ENCODE measurements at places on chromosomes 7 and 10.

DNA sequence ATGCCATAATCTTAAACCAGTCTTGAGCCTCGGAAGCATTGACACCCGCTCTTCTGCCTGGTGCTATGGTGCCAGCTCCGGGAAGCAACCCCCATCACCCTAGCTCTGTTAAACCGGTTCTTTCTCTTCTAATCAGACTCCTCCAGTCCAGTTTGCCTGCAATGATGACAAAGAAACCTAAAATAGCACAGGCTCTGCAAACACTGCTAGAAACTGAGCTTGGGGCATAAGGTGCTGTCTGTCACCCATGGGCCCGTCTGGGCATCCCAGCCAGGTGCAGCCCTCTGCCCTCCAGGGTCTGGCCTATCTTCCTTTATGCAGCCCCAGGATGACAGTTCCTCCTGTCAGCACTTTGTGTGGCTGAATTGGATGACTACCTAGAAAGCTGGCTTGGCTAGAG lies 14.2 kb upstream of the CAMK2G start:
- DNase-seq, result no peak

DNA sequence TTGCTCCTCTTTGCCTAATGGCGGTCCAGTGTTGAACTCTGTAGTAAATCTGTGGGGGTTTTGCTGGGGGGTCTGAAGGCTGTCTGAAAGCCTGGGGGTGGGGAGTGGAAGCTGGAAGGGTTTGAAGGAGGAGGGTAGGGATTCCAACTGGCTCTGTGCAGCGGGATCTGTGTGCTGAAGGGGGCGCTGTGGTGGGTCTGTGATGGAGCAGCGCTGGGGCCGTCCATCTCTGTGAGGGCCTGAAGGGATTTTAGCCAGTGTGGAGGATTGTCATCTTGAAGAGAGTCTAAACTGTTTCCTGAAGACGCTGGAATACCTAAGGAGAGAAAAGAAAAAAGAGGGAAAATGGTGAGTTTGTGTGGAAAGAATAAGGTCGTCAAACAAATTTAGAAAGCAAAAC lies 129.2 kb downstream of the STRA8 start:
- no peak for DNase-seq

DNA sequence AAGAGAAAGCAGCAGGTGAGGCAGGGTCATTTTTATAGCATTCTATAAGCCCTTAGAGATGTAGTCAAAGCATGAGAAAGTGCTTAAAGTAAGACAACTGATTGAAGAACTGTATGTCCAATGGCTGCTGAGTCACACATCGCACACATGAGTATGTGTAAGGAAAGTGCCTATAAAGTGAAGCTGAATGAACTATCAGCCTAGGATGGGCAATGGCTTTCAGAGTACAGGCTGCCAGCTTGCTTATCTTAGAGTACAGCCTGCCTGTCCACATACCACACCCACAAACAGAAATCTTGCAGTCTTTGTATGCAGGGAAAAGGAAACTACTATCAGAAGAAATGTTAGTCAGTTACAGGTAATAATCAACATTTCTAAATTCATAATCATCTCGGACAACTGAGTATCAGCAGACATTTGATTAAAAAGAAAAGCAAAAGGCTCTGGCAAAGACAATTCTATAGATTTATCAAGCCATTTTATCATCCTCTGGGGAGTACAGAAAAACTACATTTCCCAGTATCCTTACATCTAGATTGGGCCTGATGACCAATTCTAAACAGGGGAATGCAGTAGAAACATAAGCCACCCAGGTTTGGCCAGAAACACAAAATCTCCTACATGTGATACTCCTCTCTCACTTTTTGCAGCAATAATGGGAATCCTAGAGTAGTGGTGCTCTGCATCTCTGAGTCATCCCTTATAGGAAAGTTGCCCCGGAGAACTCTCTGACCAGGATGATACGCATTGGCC lies 16.2 kb upstream of the EPHB6 start:
- DNase-seq, result no peak

DNA sequence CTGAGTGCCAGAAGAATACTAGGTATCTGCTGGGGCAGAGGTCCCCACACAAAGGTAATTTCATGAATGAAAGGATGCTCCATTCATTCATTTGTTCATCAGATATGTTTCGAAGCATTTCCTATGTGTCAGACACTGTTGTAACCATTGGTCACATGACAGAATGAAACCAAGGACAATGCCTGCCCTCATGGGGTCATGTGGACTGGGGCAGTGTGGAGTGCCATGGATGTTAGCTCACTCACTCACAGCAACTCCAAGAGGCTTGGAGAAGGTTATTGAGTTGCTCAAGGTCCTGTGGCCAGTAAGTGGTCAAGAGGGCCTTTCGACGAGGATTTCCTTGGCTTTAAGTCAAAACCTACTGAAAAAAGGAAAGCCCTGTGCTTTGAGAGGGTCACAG lies 223.5 kb downstream of the ARHGAP12 start:
- no peak for DNase-seq

- no peak for DNase-seq
Observed at GRCh38 chr10:120861178-120861855, 10.2 kb downstream of the WDR11 start.

- no peak for DNase-seq
Observed at GRCh38 chr10:69569396-69569934, 3.8 kb downstream of the NEUROG3 start.

- no peak for DNase-seq
Observed at GRCh38 chr10:32103721-32104120, 47.5 kb upstream of the KIF5B start.

- DNase-seq, result no peak
Observed at GRCh38 chr7:147818317-147818716, 772.2 kb upstream of the C7orf33 start.

Data from NCI-H1417 (cell line).